ENCODE measurements at places on chromosomes 2 and 18. TPM values are rescaled to one million over a fixed set of nuclear protein-coding genes. Genes with fewer than 3 reads are reported as not detected.

ZNF638 gene
- total RNA-seq, result 88.0 TPM

CNTNAP5 gene
- total RNA-seq, result not detected

ASAP2 gene
- 0.33 TPM for total RNA-seq

MC2R gene
- total RNA-seq, result not detected

C2orf78 gene
- not detected for total RNA-seq

OSR1 gene
- not detected for total RNA-seq

BOD1L2 gene
- total RNA-seq, result not detected

RNF25 gene
- 22.0 TPM for total RNA-seq

MARCHF4 gene
- total RNA-seq, result not detected

NPAS2 gene
- 0.47 TPM for total RNA-seq

SNRPD1 gene
- total RNA-seq, result 114 TPM

MZT2B gene
- total RNA-seq, result 399 TPM

SLC4A3 gene
- total RNA-seq, result not detected

RGPD3 gene
- not detected for total RNA-seq

PSD4 gene
- total RNA-seq, result 314 TPM

CREG2 gene
- not detected for total RNA-seq

PSMA8 gene
- total RNA-seq, result 1.1 TPM

TMEM178A gene
- total RNA-seq, result not detected
